ENCODE measurements at places on chromosomes 11 and 22.

GRCh38 chr11:122440811-122441665 is 214.5 kb upstream of the UBASH3B start:
- no peak for DNase-seq

DNA sequence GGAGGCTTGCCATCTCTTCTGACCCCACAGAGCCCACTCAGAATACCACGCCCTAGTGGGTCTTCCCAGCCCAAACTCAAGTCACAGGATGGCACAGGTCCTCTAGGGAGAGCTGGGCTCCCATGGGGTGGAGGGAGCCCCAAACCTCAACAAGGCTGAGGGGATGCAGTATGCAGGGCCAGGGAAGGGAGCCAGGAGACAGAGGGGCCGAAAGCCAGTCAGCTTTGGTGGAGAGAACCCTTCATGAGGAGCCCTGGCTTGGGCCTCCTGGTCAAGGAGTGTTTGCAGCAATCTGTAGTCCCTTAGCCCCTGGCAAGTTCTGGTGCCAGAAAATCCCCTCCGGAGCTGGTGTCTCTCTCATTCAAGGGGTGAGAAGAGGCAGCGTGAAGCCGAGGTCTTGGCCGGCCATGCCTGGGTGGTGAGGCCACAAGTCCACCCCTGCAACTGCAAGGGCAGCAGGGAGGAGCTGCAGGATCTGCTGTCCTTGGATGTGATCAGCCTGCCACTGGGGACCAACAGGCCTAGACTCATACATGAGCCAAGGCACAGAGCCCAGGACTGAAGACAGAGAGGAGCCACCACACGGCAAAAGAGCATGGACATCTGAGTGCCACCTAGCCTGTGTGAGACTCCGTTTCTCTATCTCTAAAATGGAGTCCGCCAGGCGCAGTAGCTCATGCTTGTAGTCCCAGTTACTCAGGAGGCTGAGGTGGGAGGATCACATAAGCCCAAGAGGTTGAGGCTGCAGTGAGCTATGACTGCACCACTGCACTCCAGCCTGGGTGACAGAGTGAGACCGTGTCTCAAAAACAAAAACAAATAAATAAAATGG is 24.1 kb downstream of the NEAT1 start:
- no peak for DNase-seq

DNA sequence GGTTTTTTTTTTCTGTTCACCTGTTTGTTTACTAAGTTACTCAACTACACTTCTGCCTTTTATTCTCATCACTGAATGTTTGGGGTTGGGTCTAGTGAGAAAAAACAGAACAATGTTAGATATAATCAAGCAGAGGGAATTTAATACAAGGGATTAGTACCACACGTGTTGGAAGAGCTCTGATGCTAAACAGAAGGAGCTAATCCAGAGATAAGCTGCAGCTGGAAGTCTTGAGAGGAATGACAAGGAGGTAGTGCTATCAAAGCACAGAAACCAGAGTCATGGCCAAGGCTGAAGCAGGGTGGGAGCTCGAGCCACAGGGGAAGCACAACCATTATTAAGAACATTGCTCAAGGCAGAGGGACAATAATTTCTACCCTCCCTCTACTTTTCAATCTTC is 604.1 kb upstream of the ANO5 start:
- no peak for DNase-seq

DNA sequence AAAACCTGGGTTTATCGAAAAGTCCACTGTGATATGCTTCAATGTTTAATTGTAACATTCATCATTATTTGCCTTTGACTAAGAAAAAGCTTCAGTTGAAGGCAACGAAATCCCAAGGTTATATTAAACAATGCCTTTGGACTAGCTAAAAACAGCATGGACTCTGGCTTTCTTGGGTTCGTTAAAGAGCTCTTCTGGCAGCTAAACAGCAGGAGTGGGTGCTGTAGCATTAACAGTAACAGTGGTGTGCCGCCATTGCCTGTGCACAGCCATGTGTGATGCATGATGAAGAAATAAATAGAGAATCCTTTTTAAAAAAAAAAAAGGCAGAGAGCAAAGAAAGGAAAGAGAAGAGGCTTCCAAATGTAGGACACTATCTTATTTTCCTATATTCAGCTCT is 406.6 kb upstream of the FAT3 start:
- DNase-seq, result no peak

DNA sequence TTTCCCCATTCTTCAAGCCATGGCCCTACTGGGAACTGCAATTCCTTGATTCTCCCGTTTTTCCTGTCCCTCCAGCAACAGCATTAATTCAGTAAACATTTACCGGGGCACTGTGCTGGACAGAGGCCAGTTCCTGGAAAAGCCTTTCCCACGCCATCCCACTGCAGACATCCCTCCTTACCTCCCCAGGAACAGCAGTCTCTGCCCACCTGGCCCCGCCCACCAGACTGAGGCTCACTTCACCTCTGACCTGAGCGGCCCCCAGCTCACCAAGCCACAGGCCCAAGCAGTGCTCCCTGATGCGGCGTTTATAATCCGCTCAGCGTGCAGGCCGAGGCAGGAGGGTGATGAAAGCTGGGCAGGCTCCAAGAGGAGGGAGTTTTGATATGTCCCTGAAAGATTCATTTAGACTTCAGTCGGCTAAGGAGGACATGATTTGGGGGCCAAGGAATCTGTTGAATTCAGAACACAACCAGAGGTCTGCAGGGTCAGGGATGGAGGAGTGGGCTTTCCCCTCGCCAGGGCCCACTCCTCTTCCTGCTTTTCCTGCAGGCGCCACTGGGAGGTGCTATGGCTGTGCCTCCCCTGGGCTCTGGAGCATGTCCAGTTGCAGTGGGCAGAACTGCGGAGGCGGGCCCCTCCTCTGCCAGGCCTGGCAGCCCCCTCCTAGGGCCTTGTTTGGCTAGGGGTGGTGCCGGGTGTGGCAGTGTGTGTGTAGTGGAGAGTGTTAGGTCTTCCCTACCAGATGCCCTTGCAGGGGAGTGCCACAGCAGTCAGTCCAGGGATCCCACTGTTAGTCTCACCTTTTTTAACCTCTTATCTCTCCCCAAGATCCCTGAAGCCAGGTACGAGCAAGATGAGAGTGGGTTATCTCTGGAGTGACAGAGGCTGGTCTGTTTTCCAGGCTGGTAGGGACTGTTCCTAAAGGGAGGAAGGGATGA is 1.4 kb upstream of the TAGLN start:
- no peak for DNase-seq

All from stimulated activated CD4-positive, alpha-beta T cell treated with anti-CD3 and anti-CD28 coated beads, Interleukin-4, amount 100 ng/mL, for 48 hours (primary cell).